CD4-positive, alpha-beta T cell treated with Interleukin-21 for 1 hour (primary cell): ENCODE measurements at places on chromosomes 13 and 19.

DNA sequence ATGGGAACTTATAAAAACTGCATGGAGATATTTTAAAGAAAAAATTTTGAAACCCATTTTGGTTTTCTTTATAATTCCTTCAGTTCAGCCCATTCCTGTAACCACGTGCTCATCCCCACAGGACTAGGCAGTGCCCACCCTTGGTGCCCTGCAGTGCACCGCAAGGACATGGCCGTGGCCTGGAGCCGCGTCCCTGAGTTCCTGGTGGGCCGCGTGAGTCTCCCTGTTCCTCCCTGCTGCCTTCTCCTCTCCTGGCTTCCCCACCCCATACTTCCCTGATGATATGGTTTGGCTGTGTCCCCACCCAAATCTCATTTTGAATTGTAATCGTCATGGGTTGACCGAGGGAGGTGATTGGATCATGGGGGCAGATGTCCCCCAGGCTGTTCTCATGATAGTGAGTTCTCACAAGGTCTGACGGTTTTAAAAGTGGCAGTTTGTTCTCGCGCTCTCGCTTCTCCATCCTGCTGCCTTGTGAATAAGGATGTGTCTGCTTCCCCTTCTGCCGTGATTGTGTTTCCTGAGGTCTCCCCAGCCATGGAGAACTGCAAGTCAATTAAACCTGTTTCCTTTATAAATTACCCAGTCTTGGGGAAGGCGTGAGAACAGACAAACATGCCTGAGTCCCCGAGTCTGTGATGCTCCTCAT is 31.6 kb upstream of the TFDP1 start:
- no peak for DNase-seq

GRCh38 chr13:24004971-24005370 is 107.7 kb upstream of the C1QTNF9B start:
- DNase-seq: no peak

- peak; percentile 92 for DNase-seq
Observed at GRCh38 chr19:1133471-1133929, 29.7 kb downstream of the GPX4 start.

DNA sequence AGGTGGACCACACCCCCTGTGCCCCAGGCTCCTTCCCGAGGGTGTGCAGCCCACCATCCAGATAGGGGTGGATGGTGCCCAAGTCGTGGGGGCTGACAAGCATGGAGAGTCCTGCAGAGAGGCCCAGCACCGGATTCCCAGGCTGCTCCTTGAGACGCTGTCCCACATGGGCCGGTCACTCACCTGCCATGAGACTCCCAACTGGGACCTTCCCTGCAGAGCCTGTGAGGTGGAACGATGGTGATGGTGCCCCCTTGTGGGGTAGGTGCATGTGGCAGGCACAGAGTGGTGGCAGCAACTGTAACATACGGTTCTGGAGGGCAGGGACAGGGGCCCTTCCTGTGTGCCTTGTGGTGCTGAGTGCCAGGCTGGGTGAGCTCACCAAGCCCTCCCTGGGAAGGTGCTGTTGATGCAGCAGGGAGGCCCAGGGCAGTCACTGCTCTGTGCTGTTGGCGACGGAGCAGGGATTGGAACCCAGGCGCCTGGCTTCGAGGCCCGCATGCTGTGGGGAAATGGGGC is 33.1 kb downstream of the PPP1R37 start:
- peak; percentile 68 for DNase-seq

GRCh38 chr13:111856571-111856970 is 210.4 kb upstream of the SOX1 start:
- DNase-seq: no peak

DNA sequence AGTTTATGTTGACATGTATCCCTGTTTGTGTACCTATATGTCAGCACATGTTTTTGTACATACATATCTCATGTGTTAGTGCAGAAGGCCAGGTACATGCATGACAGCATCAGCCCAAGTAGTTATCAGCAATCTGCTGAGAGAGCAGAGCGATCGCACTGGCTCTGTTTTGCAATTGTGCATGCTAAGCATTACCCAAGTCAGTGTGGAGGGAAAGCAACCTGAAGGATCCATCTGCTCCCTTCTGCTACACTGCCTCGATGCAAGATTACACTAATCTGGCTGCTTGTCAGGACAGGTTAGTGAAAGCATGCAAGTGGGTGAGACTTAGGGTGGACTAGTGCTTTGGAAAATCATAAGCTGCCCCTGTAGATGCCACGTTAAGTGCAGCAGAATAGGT is 211.8 kb downstream of the PCCA start:
- no peak for DNase-seq

DNA sequence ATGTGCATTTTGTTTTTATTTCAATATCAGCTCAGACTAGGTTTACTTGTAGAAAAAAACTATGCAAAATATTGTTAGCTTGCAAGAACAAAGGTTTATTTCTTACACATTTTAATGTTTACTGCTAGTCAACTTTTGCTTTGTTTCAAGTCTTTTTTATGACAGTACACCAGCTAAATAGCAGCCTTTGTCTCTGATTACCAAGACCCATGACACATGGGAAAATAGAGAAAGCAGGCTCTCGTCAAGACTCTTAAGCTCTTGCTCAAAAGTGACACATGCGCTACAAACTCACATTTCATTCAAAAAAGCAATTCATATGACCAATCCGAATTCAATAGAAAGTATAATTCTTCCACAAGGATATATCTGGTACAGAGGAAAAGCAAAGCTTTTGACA is 642.3 kb upstream of the SLITRK1 start:
- DNase-seq: no peak

- DNase-seq: no peak
Observed at GRCh38 chr19:7098096-7098495, 28.6 kb downstream of the ZNF557 start.

- no peak for DNase-seq
Observed at GRCh38 chr19:28456252-28456651, 756.7 kb downstream of the UQCRFS1 start.

DNA sequence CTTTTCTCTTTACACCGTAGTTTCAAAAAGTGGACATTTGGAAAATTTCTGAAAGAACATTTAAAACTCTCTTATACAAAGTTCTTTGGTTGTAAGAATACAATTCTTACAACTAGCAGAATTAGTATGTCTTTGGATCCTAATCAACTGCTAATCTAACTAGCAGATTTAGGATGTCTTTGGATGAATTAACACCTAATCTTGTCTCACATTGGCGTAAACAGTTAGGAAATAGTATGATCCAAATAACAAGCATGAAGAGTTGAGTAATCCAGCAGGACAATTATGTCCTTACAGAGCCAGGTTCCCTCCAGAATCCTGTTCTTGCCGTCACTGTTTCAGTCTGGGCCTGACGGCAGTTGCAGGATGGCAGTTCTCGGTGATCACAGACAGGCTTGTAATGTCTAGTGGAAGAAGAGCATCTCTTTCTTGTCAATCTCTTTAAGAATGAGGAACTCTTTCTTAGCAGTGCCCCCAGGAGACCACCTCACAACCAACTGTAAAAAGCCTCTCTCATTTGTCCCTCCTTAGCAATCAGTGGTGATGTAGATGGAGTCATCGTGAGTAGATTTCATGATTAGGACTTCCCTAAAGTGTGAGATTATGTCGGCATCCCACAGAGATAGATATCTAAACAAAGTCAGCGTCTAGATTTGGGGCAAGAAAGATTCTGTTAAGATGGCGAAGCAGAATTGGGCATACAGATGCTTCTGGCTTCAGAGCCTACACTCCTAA is 5.7 kb upstream of the TNFSF13B start:
- DNase-seq: no peak

- no peak for DNase-seq
Observed at GRCh38 chr19:6086068-6086788, 24.1 kb downstream of the RFX2 start.
